ENCODE measurements at places on chromosomes 5 and 9.

DNA sequence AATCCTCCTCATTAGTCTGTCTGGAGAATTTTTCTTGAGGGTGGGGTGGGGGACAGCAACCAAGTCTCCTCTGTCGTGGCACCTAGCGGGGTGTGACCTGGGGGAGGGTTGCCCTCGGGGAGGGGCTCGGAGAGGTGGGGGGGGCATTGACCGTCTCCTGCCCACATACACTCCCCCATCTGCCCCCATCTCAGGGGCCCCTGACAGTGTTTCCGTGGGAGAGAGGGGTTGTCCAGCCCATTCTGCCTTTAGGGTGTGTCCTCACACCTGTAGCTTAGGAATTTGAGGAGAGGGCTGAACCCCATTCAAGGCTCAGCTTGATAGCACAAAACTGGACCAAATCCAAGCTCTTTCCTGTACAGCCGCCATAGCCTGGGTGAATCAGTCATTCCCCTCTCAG is 5.9 kb upstream of the CXXC5 start:
- no peak for DNase-seq

GRCh38 chr5:9268226-9268625 is 277.6 kb downstream of the SEMA5A start:
- DNase-seq = no peak

GRCh38 chr9:72401396-72401795 is 36.4 kb upstream of the ZFAND5 start:
- no peak for DNase-seq

DNA sequence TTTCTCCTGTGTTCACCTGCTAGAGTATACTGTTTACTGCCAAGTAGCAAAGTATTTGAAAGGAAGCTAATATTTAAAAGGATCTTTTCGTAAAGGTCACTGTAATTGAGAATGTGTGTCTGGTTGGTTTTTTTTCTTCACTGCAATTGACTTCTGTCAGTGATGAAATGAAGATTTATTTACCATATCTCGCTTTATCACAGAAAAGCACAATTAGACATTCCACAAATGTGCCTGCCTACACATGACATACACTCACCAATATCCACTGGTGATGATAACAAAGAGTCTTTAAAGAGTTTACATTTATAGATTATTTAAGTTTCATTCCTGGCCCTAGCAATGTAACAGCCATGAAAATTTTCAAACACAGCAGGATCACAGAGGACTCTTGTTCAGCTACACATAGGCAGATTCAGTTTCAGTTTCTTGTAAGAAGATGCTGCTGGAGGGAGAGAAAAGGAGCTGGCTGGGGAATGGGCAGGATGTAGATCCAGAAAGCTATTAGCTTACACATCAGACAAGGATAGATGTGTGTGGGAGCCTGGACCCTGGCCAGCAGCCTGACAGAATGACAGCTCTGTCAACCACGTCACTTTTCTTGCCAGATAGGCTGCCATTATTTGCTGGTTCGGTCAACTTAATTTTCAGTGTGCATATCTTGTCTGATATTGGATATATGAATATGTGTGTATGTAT is 104.0 kb downstream of the GDNF start:
- DNase-seq = peak; percentile 3

- no peak for DNase-seq
Observed at GRCh38 chr9:5767968-5768932, 64.7 kb downstream of the ERMP1 start.
